Endothelial cell of umbilical vein (primary cell): ENCODE measurements at places on chromosomes 12 and 14. TPM values are rescaled to one million over a fixed set of nuclear protein-coding genes. Genes with fewer than 3 reads are reported as not detected.

Gene RNASE2
- not detected in 2 replicates for polyA plus RNA-seq

DNA sequence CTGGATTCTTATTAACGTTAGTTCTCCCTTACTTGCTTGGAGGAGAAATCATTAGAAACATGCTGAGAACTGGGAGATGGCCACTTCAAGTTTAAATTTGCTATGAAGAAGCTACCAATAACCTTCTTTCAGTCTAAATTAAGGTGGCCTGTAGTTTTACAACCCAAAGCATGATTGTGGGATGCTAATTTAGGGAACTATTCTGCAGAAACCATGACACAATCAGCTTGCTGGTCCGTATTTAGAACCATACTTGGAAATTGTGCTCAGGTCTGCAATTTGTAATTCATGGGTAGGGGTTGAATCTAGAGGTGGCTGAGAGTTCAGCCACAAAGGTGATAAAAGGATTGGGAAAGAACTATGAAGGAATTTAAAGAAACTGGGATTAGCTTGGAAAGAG, 405.7 kb downstream of the RAD51B start:
- DNase-seq: no peak

- DNase-seq: peak; percentile 59
Measured at GRCh38 chr14:22319526-22320361, 269.3 kb downstream of the DAD1 start.

DNA sequence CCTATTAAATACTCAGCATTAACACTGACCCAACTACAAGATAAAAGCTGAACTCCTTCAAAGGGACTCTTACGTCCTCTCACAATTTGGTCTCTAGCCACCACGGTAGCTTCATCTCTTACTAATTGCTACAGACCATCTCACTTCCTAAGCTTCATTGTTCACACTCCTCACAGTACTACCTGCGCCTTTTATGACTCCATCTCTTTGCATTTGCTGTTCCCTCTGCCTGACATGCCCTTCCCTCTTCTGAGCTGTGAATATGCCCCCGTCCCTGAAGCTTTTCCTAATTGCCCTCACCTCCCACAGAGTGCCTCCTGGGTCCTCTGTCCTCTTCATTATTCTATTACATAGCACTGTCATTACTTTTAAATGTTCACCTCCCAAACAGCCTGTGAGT, 2.5 kb downstream of the EEA1 start:
- DNase-seq: no peak

GRCh38 chr14:62939970-62940369, 105.3 kb downstream of the KCNH5 start:
- no peak for DNase-seq

GRCh38 chr14:31205681-31206535, 1.7 kb downstream of the HECTD1 start:
- peak; percentile 39 for DNase-seq

DNA sequence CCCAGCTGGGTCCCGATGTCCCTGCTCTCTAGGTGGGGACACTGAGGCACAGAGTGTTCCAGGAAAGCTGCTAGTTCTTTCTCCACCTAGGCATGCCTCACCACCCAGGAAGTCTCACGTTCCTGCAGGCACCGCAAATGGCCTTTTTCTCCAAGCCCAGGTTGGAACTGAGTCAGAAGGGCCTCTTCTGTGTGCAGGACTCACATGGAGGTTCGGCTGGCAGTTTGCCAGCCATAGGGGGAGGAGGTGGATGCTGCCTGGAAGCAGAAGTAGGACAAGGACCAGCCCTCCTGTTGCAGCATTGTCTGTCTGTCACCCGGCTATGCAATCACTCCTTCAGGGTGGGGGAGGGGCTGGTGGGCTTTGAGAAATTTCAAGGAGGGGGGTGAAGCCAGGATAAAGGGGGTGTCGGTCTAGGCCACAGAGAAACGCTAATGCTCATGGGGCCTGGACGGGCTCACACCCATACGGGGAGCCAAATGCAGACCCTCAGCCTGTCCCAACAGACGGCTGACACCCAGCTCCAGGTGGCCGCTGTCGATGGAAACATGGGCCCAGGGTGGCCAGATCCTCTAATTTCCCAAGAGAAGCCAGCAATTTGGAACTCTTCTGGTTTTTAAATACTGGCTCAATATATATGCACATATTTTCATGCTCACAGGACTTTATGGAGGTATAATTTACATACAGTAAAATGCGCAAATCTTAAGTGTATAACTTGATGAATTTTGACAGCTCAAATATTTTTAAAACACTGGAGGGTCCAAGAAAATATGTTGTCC, 120.5 kb downstream of the PHETA1 start:
- DNase-seq: no peak

GRCh38 chr12:80802652-80803400, 86.1 kb downstream of the MYF5 start:
- no peak for DNase-seq

GRCh38 chr12:99948370-99948769, 36.4 kb downstream of the ANKS1B start:
- no peak for DNase-seq

- no peak for DNase-seq
Measured at GRCh38 chr12:92393504-92393903, 247.9 kb upstream of the BTG1 start.

DNA sequence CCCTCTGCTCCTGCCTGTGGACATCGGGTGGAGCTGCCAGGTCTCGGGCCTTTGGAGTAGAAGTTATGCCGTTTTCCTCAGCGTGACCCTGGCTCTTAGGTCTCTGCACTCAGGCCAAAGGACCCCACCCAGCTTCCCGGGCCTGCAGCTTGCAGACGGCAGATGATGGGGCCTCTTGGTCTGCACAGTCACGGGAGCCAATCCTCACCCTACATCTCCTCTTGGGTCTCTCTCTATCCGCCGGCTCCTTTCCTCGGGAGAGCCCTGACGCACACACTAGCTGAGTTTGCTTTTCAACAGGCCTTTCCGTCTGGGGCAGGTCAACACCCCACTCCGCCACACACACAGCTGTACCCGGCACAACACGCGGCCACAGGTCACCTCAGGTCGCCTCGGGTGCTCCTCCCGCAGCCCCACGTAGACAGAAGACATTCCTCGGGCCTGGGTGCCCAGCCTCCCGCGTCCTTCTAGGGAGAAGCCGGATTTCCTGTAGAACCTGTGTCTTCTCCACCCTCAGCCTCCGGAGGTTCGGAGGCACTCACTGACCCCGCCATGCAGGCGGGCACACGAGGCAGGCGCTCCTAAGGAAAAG, 9.9 kb downstream of the GALNT9 start:
- DNase-seq: no peak

Gene CD27
- polyA plus RNA-seq: not detected in 2 replicates

GRCh38 chr14:89911010-89911919, 43.3 kb downstream of the EFCAB11 start:
- DNase-seq: peak; percentile 49

DNA sequence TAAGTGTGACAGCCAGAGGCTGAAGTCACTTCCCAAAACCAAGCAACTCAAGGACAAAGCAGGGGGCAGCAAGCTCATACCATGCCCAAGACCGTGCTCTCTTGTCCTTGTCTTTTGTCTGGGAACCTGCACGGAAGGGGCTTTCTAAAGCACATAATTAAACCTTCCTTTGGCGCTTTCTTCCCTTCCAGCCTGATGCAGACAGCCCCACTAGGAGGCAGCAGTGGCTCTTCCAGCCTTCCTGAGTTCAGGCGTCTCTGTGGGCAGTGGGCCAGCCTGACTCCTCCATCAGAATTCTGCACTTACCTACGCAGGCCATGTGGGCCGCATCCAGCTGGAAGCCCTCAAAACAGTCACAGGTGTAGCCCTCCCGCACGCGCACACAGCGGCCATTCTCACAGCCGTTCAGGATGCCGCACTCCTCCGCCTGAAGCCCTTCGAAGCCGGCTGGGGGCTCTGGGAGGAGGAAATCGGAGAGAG, 7.6 kb downstream of the ISCA2 start:
- peak; percentile 62 for DNase-seq

GRCh38 chr12:12153596-12153995, 82.9 kb downstream of the BCL2L14 start:
- DNase-seq: no peak

Gene DNAI7
- not detected in 2 replicates for polyA plus RNA-seq

GRCh38 chr12:58670623-58671022, 249.7 kb downstream of the LRIG3 start:
- no peak for DNase-seq

Gene CCDC88C
- polyA plus RNA-seq: 11.2 and 11.4 TPM in 2 replicates

Gene RHEBL1
- 2.2 and 2.7 TPM in 2 replicates for polyA plus RNA-seq

GRCh38 chr12:89468648-89469326, 55.8 kb downstream of the GALNT4 start:
- DNase-seq: no peak

DNA sequence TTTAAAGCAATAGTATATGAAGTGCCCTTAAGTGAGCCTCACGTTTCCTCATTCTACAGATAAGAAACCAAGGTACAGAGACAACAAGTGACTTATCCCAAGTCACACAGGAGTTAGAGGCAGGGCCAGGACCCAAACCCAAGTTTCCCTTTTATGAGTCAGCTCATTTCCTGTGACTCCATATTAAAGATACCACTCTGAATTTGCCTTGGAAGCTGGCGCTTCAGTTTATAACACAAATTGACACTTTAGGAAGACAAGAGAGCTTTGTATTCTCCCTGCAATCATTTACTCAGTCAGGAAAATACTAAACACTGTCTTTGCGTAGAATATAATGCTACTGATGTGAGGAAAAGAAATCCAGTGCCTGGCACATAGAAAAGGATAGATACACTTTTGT, 43.2 kb downstream of the MYBPC1 start:
- peak; percentile 2 for DNase-seq

Gene LMNTD1
- polyA plus RNA-seq: not detected in 2 replicates

Gene RPGRIP1
- not detected in 2 replicates for polyA plus RNA-seq

DNA sequence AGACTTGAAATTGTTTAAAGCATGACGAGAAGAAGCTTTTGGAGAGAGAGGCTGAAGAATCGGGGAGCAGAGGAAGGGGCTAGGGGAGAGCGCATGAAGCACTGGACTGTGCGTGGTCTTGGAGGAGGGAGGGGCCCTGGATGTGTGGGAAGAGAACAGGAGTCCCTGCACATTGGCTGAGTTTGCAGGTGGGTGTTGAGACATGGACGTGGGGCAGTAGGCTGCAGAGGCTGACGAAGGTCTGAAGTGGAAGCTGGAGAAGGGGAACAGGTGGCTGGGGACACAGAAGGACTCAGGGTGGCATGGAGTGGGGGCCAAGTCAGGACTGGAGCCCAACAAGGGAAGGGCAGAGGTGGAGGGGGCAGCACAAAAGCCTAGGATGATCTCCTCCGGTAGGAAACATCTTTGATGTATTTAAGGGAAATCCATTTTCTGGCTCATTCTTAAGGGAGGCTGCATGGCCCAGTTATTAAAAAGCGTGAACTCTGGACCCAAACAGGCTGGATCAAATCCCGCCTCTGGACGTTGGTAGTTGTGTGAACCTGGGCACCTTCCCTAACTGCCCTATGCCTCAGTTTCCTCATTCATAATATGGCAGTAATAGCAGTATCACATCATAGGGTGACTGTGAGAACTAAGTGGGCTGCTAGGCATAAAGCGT, 29.0 kb downstream of the ADGRD1 start:
- no peak for DNase-seq

Gene KRT6C
- not detected in 2 replicates for polyA plus RNA-seq
